Muscle of back (tissue), 13 donors: ENCODE measurements at places on chromosomes 1 and 21. TPM values are rescaled to one million over a fixed set of nuclear protein-coding genes. Genes with fewer than 3 reads are reported as not detected.
A peak's percentile ranks its signal among the peaks of the same experiment; 100 is the strongest.

DNA sequence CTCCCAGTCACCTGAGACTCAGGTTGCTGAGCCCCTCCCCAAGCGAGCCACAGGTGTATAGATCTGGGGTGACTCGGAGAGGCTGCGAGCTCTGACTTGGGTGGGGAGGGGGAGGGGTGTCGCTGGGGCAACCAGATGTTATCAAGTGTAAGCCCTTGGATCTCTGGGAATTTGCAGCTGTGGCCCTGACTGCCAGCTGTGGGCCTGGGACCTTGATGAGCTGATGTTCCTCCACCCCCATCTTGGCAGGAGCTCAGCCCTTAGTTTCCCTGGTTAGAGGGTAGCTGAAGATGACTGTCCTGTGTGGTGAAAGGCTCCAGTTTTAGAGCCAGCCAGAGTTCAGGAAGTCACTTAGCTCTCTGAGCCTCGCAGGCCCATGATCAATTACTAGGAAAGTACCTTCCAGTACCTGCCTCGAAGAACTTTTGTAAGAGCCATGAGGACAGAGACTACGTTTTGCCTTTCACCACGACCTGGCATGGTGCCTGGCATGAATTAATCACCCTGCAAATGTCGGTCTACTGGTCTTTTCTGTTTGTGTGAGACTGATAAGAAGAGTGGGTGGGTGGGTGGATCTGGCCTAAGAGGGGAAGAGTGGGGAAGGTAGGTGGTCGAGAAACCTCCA, 55.8 kb downstream of the YARS1 start:
- DNase-seq: no peak

DNA sequence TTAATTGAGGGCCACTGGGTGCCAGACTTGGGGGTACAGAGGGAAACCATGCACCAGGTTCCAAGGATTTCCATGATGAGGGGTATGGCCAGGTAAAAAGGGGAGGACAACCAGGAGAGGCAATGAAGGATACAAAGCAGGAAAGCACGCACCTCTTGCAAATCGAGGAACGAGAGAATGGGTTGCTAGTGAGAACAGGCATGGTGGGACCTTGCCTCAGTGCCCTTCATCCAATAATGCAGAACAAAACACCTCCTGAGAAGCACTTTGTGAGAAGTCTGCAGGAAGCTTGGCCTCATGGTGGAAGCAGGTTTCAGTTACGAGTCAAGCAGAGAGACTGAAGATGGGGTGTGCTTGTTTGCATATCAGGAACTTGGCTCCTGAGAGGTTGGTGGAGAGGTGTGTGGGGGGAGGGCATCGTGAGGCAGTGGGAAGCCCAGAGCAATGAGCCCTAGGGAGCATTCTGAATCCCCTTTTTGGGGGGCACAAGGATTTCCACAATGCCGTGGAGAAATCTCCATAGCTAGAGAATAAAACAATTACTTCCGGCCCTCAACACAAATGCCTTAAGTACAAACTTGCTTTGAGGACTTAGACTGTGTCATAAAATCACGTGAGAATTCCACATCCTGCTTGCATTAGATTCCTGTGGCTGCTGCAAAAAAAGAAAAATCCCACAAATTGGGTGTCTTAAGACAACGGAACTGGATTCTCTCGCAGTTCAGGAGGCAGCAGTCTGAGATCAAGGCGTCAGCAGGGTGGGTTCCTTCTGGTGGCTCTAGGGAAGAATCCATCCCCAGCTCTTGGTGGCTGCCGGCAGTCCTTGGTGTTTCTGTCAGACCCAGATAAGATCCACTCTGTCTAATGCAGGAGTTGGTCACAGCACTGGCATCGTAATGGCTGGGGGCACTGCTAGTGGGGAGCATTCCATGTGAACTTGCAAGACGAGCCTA, 54.9 kb upstream of the BACE2 start:
- DNase-seq: peak; percentile 95

The PROX1 gene
- polyA plus RNA-seq: 11.1 TPM

The CLCA1 gene
- not detected for polyA plus RNA-seq

DNA sequence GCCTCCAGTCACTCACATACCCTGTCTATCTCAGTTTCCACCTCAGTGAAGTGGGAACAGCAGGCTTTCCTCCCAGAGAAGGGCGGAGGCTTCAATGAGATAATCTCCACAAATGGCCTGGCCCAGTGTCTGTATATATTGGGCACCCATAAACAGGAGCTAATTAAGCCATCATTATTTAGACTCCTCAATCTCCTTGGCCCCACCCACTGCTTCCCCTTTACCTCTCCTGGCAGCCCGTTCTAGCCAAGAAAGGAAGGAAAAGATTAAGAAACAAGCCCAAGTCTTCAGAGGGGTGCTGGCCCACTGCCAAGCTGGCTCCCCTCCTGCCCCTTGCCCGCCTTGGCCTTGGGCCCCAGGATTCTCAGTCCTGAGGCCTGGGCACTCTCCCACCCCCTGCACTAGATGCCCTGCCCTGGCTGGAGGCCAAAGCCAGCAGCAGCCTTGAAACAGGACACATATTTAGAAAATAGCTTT, 15.9 kb upstream of the EPB41 start:
- no peak for DNase-seq

DNA sequence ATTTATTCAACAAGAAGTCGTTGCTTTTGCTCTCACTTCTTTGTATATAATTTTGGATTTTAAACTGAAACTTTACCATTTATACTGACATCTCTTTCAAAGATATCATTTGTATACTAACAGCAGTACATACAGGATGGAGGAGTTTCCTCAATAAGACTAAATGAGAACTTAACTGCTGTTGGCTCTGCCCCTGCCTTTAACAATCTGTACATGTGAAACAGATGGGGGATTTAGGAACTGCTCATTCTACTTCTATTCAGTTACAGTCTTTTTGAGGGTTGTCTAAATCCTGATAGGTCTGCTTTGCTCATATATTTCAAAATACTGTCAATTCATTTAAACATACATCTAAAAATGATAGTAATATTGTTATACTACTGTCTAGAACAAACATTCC, 663.2 kb downstream of the ADGRL2 start:
- DNase-seq: no peak

DNA sequence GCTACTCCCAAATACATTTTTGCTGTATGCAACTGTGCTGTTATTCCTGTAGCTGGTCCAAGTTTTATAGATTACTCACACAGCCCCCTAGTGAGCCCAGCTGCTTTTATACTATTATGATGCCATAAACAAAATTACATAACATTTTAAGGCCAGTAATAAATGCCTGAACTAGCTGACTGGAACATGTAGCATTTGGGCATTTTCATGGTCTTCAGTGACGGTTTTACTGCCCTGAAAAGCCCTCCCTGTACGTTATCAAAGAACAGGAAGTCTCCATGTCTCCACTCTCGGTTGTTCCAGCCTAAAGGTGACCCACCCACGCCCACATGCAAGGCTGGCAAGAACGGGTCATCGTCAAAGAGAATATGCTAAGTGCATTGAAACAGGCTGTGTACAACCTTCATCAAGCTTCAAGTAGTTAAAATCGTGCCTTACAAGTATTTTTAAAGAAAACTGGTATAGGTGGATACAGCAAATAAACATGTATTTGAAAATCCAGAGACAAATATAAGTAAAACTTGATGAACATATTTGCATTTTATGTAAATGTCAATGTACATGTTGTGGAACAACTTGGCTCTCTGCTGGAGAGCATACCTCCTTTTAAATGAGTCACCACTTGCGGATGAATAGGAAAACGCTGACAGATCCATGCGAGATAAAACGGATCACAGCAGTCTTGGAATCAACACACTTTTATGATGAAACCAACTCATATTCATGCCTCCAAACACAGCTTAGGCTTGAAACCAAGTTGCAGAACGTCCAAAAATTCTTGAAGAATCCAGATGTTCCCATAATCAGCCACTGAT, 520.5 kb downstream of the SMYD3 start:
- peak; percentile 37 for DNase-seq

DNA sequence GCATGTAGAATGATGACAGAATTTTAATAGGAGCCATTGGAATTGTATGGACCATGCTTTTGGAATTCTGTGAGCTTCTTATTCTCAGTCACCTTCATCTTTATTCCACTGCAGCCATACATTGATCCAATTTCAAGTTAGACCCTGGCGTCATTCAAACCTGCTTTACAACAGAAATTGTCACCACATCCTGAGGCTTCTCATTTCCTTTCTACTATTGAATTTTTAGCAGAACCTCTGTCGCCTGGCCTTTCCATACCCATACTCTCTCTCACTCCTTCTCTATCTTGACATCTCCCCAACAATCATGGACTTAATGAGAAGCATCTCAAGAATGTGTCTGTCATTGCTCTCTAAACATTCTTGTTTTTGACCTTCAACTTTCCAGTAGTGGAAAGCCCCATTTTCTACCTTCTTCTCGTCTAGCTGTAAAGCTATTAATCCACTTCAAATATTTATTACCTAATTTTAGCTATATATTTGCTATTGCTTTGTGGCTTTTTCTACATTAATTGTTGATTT, 74.1 kb downstream of the CRB1 start:
- no peak for DNase-seq
